ENCODE measurements at places on chromosomes 12 and 14.

DNA sequence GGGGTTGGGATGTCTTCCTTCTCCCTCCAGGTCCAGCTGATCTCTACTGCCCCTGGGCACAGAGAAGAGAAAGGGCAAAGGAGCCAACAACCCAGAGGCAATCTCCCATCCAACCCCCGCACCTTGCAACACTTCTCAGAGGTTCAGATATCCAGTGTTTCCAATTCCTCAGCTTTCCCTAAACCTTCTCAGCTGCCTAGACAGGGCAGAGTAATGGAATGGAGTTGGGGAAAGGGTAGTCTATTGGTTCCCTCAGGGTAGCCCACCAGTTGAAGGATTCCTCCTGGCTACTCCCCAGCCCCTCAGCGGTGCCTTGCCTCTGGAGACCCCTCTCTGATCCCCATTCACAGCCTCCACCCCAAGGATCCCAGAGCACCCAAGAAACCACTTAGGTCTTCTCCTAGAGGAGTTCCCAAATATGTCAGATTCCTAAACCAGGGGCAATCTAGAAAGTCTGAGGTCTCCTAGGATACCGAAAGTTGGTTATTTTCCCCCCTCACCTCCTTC is 537 bp downstream of the NFE2 start:
- peak; percentile 65 for DNase-seq

DNA sequence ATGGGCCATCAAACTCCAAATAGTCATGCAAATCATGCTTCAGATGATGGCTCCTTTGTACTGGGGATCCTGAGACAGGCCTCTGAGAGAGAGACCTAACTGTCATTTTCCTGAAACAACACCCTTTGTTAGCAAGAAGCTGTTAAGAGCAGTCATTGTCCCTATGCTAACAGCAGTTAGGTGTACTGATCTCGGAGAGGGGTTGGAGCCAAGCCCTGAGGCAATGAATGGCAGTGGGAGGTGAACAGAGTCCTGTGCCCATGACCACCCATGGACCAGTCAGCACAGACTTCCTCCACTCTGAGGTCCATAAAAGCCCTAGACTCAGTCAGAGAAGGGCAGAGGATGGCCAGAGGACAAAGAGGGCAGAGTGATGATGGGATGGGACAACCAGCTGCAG is 747.6 kb upstream of the LRFN5 start:
- DNase-seq, result no peak

DNA sequence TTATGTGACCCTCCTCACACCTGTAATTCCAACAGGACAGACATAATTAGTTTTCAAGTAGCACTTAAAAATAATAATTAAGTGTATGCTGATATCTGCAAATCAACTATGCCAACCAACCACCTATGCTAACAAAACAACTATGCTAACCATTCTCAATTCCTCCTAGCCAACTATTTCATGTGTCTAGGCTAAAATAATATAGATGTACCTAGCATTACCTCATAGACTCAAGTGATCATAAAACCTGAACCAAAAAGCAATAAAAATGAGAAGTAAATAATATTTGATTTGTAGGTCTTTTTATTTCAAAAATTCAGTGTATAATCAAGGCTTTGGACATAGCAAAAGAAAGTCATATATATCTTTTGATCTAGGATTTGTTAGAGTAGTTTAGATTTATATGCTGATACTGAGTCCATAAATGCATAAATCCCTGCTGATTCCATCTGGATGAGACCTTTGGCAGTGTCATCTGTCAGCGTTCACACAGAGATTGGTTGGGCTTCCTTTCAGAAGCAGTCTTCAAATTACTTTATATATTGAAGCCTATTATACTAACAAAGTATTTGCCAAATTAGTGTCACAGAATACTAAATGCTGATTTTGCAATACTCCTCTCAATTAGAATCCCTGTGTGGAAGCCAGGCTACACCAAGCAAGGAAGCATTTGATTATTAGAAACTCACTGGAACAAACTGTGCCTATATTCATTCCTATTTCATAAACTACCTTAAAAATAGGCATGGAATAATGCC is 101.4 kb upstream of the PPM1H start:
- no peak for DNase-seq

- peak; percentile 73 for DNase-seq
These were observed 41.5 kb downstream of the KCTD10 start for GRCh38 chr12:109435428-109436187.

DNA sequence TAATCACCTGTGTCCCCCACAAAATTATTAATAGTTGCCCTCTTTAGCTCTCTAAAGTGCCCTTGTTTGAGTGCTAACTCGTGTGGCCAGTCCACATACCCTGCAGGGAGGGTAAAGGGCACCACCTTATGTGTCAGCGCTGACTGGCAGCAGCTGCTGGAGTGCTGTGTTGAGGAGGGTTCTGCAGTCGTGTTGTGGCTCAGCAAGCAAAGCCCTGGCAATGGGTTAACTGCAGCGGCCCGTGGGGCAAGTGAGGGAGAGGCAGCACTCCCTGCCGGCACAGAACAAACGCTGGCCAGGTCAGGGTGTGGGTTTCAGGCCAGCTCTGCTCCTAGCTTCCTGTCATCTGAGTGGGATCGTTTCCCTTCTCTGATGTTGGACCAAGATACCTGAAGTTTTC is 369.8 kb downstream of the CACNA1C start:
- no peak for DNase-seq

DNA sequence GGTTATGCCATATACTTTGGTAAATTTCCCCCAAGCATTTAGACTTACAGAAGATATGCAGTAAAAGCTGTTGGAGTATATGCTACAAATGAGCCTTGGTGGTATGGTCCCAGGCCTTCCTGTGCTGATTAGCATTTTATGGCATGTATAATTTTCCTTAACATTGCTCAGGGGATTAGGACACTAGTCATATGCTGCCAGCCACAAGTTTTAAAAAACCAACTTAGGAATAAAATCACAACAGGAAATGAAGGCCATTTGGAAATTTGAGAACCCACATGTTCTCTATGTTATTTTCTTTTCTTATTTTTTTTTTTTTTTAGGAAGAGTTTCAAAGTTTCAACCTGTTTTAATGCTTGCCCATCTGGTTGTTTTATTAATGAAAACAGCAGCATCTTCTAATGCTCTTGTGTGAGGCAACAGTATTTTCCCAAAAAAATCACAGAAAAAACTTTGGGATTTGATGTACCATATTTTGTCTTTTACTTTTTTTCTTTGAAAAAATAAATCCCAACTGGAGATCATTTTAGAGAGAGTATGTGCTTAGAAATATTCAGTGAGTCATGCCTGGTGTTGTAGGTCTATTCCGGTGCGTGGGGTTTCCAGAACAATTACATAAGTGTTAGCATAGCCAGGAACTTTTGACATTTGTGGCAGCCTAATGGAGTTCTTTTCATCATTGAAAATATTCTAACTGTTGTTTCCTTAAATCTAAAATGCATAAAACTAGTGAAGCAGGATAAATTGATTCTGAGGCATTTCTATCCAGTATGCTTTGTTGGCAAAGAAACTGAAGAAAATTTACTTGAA is 21.7 kb upstream of the DUSP6 start:
- peak; percentile 29 for DNase-seq

GRCh38 chr12:108269224-108269623 is 69.9 kb downstream of the CMKLR1 start:
- no peak for DNase-seq

- DNase-seq, result peak; percentile 27
These were observed 354.2 kb downstream of the TMEM121 start for GRCh38 chr14:105880616-105881015.
